ENCODE measurements at places on chromosomes 12 and 14.
A peak's percentile ranks its signal among the peaks of the same experiment; 100 is the strongest.

- DNase-seq: no peak
Observed at GRCh38 chr12:105467710-105468366, 137.3 kb downstream of the C12orf75 start.

- DNase-seq: no peak
Observed at GRCh38 chr12:46898989-46899388, 73.2 kb upstream of the SLC38A4 start.

- DNase-seq: no peak
Observed at GRCh38 chr12:128205145-128205544, 61.8 kb upstream of the TMEM132C start.

GRCh38 chr12:118311666-118312065 lies 61.0 kb downstream of the TAOK3 start:
- no peak for DNase-seq

GRCh38 chr14:77306416-77306815 lies 14.3 kb downstream of the POMT2 start:
- DNase-seq: no peak

DNA sequence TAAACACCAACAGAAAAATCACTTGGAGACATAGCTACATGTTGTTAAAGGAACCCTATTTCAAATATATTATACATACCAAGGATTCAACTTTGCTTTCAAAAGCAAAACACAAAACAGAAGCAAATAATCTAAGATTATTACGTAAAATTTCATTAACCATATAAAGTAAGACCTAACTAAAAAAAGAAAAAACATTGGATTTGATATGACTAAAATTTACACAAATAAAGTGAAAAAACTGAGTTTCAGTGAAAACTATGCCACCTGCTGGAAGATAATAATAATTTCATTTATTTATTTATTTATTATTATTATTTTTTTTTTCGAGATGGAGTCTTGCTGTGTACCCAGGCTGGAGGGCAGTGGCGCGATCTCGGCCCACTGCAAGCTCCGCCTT lies 45.2 kb downstream of the WDHD1 start:
- no peak for DNase-seq

DNA sequence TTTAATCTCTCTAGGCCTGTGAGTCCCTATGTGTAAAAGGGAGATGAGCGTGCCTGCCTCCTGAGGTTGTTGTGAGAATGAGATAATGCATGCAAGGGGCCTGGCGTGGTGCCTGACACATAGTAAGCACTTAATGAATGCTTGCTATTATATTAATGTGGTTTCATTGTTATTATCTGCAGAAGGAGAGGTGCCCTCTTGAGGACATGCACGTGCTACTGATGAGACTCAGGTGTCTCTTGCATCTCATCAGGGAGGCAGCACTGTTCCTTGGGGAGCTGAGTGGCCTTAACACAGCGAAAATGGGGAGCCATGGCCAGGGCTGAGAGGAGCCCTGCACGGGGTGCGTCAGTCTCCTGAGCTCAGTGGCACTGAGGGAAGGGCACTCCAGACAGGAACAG lies 29.9 kb upstream of the BCDIN3D start:
- DNase-seq: peak; percentile 42

GRCh38 chr12:75820848-75821578 lies 210.6 kb downstream of the PHLDA1 start:
- no peak for DNase-seq

- DNase-seq: peak; percentile 43
Observed at GRCh38 chr12:11949738-11950411, 120.9 kb upstream of the BCL2L14 start.

DNA sequence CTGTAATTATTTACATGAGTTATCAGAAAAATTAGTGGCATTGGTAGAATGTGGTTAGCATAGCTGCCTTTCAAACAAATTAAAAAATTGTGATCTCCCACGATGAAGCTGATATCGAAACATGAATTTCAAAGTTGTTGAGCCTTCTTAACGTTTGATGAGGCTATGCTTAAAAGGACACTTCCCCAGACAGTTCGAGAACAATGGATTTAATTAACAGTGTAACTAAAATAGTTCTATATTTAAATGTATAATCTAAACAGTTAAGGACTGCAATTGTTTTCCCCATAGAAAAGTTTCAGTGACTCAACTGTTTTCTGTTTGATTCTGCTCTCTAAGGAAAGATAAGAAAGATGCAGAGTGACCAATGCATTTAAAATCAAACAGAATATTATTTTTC lies 1.6 kb downstream of the CLEC2B start:
- no peak for DNase-seq

DNA sequence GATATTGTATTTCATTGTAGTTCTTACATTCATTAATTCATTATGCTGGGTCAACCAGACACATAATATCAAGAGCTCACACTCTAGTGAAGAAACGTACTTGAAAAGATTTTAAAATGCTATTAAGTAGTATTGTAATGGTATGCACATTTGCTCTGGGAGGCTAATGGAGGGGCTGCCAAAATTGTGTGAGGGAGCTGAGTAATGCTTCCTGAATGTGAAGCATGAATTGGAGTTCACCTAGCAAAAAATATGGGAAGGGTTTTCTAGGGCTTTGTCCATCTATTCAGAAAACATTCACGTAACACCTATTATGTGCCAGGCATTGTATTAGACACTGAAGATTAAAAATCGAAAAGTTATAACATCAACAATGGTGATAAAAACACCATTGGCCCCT lies 403.8 kb upstream of the PDE3A start:
- DNase-seq: no peak

DNA sequence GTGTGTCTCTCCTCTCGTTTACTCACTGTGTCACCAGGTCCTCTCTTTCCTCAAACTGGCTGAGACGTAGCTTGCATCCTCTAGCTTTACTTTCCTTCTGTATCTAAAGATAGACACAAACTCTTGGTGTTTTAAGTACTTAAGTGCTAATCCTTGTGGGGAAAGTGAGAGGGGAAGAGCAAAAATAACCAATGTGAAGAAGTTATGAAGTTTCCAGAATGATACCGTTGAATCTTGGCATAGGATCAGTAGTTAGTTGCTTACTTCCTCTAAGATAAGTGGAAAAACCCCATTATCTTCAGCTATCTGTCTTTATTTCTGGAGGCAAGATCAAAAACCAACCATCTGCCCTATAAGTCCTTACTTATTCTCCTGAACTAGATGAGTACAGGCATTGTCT lies 10.6 kb downstream of the FAR2 start:
- no peak for DNase-seq

- no peak for DNase-seq
Observed at GRCh38 chr12:128418944-128419343, 152.0 kb downstream of the TMEM132C start.

- DNase-seq: no peak
Observed at GRCh38 chr12:25324861-25325260, 74.1 kb upstream of the KRAS start.

GRCh38 chr12:110174373-110174996 lies 50.3 kb downstream of the IFT81 start:
- DNase-seq: no peak

GRCh38 chr12:53657041-53657440 lies 18.8 kb downstream of the ATP5MC2 start:
- DNase-seq: no peak

- DNase-seq: no peak
Observed at GRCh38 chr14:77917491-77918201, 117.7 kb downstream of the ADCK1 start.
